Small intestine (tissue), 16 donors: ENCODE measurements at places on chromosomes 4 and X.
A peak's percentile ranks its signal among the peaks of the same experiment; 100 is the strongest.

GRCh38 chrX:108020631-108021030 is 24.2 kb upstream of the VSIG1 start:
- DNase-seq, result peak; percentile 18

DNA sequence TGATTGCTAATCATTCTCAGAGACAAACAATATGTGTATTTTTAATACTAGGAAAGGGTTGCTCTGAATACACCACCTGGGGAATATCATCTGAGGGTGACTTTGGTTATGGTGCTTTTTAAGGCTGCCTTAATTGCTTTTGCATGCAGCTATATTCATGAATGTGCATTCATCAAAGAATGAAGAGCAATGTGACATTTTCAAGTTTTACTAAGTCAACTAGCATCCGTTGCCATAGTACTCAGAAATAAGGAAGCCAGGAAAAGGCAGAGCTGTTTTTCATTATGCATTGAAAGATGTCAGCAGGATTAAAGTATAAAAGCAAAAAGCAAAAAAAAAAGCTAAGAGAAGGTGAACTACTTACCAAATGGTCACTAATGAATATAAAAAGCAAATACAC is 67.4 kb upstream of the PCDH18 start:
- DNase-seq, result no peak

DNA sequence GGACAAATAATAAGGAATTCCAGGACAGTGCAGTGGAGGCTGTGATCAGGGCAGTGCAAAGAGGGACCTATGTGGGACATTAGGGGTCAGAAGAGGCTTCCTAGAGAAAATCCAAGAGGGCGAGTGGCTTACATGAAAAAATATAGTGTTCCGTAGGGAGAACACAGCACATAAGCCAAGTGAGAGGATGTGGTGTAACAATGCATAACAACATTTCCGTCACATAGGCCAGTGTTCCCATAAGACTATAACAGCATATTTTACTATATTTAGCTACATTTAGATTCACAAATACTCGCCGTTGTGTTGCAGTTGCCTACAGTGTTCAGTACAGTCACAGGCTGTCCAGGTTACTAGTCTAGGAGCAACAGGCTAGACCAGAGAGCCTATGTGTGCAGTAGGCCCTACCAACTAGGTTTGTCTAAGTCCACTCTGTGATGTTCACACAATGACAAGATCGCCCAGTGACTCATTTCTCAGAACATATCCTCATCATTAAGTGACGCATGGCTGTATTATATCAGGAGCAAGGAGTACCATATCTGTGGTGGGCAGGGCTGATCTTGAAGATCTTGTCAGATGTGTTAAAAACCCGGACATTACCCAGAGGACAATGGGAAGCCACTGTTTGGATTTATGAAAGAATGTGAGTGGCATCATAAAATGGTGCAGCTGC is 74.0 kb upstream of the TBL1X start:
- no peak for DNase-seq

- DNase-seq, result no peak
Measured at GRCh38 chr4:140188975-140189374, 35.0 kb upstream of the MAML3 start.

GRCh38 chrX:44815681-44816080 is 28.1 kb upstream of the DUSP21 start:
- no peak for DNase-seq

GRCh38 chrX:80223982-80224579 is 196.2 kb upstream of the TENT5D start:
- no peak for DNase-seq

GRCh38 chr4:82371497-82371896 is 2.3 kb downstream of the HNRNPD start:
- no peak for DNase-seq

DNA sequence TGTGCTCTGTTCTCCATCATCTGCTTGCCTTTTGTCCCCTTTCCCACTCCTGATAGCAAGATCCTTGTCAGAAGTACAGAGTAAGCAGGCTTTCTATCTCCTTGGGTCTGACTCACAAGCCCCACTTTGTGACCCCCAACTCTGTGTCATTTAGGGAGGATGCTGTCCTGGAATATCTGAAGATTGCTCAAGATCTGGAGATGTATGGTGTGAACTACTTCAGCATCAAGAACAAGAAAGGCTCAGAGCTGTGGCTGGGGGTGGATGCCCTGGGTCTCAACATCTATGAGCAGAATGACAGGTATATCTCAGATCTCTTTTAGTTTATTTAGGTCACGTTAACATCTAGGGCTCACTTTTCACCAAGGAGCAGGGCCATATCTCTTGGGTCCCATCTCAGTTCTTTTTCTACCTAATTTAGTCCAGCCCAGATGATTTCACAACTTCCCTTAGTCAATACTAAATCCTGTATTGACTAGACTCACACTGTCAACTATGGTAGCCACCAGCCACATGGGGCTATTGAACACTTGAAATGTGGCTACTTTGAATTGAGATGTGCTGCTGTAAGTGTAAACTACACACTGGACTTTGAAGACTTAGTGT is 64.3 kb downstream of the MSN start:
- DNase-seq, result no peak

GRCh38 chrX:12961196-12961718 is 13.7 kb upstream of the TMSB4X start:
- DNase-seq, result no peak

GRCh38 chrX:3950373-3950772 is 236.9 kb upstream of the PRKX start:
- no peak for DNase-seq

DNA sequence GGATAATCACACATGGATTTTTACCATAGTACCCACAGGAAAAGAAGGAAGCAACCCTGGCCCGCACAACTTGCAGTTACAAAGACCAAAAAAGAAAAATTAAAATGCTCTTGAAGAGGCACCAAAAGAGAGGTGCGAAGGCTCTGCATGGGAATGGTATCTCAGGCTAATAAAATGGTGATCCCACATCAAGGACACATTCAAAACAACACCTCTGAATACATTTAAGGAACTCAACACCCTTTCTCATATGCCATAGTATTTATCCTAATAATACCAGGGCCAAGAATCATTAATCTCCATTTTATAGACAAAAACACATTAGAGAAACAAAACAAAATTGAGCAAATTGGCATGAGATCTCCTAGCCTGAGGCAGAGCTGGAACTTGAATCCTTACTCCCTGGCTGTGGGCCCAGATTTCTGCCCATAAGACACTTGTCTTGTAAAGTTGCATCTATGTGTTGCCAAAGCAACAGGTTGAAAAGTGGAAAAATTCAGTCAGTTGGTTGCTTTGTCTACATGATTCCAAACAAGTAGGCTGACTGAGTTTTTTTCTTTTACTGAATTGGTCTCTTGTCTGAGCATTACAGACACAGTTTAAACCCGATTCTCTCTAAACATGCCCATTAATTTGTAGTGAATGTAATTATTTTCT is 33.5 kb downstream of the GUCY2F start:
- DNase-seq, result no peak

DNA sequence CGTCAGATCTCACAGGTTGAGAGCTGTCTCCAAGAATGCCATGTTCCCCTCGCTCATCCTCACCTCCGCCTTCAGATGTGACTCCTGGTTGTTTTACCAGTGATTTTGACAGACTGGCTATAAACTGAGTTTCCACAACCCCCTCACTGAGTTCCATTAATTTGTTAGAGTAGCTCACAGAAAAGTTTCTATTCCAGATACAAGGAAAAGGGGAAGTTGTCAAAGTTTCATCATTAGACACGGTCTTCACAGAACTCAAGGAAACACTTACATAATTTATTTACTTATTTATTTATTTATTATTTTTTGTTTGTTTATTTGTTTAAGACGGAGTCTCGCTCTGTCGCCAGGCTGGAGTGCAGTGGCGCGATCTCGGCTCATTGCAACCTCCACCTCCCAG is 55.7 kb upstream of the IQSEC2 start:
- no peak for DNase-seq
